ENCODE measurements at places on chromosomes 1 and 21.

- no peak for DNase-seq
These were observed 53.3 kb upstream of the QSOX1 start for GRCh38 chr1:180101411-180101810.

DNA sequence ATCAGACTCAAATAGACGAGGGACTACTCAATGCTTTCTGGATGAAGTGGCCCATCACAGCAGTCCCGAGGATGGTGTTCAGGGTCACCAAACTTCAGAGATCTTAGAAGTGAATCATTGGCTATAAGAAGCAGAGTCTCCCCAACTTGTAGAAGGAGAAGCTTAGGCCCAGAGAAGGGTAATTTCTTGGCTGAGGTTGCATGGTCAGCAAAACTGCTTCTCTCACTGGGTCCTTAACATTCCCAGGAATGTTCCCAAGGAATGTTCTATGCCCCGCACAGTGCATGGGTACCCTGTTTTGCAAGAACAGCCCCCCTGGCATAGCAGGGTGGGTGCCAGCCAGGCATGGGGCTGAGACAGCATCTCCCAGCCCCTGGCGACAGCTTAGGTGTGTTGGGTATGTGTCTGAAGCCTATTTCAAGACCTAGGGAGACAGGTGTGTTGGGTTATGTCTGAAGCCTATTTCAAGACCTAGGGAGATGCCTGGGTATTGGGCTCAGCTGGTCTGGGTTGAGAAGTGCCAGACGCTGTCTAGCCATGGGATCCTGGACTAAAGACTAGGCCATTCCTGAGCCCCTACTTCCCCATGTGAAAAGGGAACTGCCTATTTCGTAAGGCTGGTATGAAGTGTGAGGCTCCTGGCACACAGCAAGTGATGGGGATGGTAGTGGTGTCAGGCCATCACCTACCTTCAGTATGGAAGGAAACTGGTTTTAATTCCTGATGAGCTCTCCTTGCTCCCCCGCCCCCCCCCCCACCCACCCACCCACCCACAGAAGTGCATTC lies 26.1 kb downstream of the PADI6 start:
- DNase-seq = no peak

DNA sequence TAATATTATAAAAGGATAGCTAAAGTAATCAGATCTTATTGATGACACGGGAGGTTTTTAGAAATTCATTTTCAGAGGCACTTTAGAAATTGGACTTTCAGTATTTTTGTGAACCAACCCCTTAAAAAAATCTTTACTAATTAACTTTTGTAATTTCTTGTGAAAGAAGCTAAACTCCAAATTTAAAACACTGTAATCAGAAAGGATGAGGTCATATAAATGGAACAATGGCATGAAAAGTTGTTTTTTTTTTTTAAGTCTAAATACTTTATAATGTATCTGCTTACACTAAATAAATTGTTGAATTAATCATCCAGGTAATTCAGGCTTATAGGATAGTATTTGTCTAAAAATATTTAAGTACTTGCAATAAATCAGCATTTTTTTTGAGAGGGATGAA lies 9.0 kb downstream of the ZBTB18 start:
- DNase-seq = no peak

DNA sequence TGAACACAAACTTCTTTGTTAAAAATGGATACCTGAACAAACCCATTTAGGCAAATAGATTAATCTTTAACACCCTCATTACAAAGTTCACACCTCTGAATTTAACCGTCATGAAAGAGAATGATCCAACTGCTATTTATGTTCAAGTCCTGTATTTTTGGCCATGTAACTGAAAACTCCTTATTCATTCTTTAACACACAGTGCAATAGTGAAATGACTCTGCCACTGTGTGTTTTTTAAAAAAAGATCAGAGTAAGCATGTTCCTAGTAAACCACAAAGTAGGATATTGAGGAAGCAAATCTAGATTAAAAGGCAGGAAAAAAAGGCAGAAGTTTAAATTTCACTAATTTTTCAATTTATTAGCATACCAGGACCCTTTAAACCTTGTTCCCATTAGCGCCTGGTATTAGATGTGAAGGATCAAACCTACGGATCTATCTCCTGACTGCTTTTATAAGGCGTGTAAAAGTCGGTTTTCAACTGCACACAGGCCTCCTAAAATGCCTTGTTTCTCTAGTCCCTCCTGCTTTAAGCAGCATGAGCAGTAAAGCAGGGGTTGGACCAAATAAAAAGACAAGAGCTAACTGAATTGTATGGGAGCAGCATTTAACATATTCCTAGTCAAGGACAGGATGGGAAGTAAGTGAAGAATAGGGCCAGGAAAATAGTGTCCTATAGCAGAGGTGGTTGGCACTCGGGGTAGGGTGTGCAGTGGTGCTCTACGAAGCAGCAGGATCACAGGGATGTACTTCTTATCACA lies 33.4 kb downstream of the NUCKS1 start:
- no peak for DNase-seq

GRCh38 chr1:38371505-38371844 lies 324.9 kb upstream of the POU3F1 start:
- DNase-seq = no peak

Data from renal cortical epithelial cell (primary cell).